ENCODE measurements at places on chromosomes 4 and X. TPM values are rescaled to one million over a fixed set of nuclear protein-coding genes. Genes with fewer than 3 reads are reported as not detected.
A peak's percentile ranks its signal among the peaks of the same experiment; 100 is the strongest.

Gene HTR2C
- not detected for total RNA-seq

Gene SHOX
- not detected for total RNA-seq

Gene GPRASP1
- 18.7 TPM for total RNA-seq

Gene PPEF2
- not detected for total RNA-seq

DNA sequence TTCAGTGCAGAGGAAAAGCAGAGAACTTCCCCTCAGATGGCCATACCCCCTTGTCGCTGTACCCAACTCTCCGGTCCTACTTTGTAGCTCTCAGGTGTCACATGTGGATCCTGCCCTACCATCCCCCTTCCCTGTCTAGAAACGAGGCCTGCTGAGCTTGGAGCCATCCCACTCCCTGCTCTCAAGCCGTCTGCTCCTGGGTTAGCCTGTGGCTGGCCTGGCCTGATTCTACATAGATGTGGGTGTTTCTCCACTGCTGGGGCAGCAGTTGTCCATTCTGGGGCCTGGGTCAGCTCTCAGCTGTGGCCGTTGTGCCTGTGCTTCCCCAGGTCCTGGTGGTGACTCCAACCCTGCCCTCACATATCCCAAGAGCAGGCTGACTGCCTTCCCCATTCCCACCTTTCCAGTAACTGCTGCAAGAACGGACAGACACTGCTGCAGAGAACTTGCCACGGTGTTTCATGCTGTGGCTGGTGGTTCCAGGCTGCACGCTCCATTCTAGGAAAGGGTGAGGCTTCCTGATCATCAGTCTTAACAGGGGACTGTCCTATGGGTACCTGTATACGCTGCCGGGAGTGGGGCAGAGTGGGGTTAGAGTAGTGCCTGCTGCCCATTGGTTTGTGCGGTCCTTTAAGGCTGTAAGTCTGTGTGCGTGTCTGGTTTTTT, 3.6 kb downstream of the IL9R start:
- no peaks in the 10 kb centered on the region for H3K27me3 ChIP-seq
- H3K4me1 ChIP-seq, result no peaks in the 10 kb centered on the region
- H3K36me3 ChIP-seq, result no peaks in the 10 kb centered on the region
- H3K4me3 ChIP-seq, result no peak overlapping the region

DNA sequence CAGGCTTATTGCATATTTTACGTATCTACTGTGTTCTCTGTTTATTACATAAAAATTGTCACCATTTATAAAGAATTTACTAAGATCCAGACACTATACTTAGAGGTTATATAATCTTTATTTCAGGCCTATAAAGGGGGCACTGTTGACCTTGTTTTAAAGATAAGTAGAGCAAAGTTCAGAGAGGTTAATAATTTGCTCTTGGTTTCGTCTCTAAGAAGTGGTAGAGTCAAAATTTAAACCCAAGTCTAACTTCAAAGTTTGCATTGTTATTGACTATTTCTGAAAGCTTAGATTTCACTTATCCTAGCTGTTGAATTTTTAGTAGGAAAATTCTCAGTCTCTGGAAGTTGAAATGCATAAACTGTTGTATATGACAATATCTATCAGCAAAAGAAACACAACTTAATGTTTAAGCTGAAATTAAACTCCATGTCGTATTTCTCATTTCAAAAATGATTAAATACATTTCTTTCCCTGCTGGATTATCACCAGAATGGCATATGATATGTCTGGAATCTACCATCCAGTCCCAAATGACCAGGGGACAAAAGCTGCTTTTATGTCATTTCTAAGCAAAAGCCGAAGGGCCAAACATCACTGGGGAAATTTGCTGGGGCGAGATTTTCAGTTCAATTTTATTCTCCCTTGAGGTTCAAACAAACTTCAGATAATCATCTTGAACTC, 138.4 kb downstream of the SLC7A11 start:
- no peak for DNase-seq
- no peak overlapping the region for H3K27ac ChIP-seq
- no peaks in the 10 kb centered on the region for H3K4me1 ChIP-seq
- H3K27me3 ChIP-seq, result no peaks in the 10 kb centered on the region

DNA sequence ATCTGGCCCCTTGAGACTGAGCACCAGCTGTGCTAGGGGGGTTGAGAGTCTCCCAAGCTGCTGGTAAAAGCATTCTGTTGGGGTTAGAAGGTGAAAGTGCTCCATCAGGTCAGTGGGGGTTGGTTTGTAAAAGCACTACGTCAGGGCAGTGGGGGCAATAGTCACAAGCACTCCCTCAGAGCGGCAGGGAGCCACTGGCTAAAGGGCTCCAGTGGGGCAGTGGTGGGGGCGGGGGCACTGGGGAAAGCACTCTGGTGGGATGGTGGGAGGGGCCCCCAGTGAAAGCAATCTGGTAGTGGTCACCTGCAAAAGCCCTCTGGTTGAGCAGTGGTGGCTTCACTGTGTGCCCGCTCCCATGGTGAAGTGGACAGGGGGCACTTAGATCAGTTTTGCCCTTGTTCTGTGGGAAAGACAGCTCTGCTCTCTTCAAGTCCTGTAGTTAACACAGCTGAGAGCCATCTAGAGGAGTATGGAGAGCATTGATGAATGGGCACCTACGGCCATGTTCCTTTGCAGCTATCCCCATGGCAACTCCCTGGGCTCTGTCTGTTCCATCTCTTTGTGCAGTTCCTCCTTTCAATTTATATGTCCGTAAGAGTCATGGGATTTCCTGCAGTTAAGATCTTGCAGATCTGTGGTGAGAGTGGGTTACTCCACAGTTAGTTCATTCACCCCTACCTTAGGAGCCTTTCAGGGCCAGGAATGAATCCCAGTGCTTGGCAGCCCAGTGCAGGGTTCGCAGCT, 106.4 kb downstream of the SH3BGRL start:
- no peaks in the 10 kb centered on the region for H3K27me3 ChIP-seq
- H3K36me3 ChIP-seq, result no peaks in the 10 kb centered on the region
- H3K27ac ChIP-seq, result no peak overlapping the region
- no peak for DNase-seq
- H3K4me1 ChIP-seq, result no peaks in the 10 kb centered on the region

- no peaks in the 10 kb centered on the region for H3K27me3 ChIP-seq
- no peak overlapping the region for H3K27ac ChIP-seq
- no peak for DNase-seq
- no peaks in the 10 kb centered on the region for H3K4me1 ChIP-seq
- no peaks in the 10 kb centered on the region for H3K36me3 ChIP-seq
- no peak overlapping the region for H3K4me3 ChIP-seq
Measured at GRCh38 chr4:150126864-150127203, 48.6 kb downstream of the DCLK2 start.

DNA sequence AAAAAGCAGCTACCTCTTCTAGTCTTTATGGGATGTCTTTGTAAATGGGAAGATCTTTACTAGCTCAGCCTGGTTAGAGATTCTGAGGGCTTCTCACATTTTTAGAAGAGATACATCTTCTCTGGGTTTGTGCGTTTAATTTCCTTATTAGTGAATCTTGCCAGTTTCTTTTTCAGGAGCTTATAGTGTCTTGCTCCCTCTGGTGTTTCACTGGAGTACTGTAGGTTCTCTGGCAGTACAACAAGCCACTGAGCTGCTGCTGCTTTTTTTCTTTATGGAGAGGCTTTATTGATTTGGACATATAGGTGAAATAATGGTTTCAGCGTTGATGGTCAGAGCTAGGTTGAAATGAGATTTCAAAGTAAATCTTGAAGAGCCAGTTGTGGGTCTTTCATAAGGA, 82.9 kb downstream of the LAS1L start:
- no peak overlapping the region for H3K4me3 ChIP-seq
- H3K36me3 ChIP-seq, result no peaks in the 10 kb centered on the region
- H3K27ac ChIP-seq, result no peak overlapping the region
- DNase-seq, result no peak
- no peaks in the 10 kb centered on the region for H3K4me1 ChIP-seq
- H3K27me3 ChIP-seq, result no peaks in the 10 kb centered on the region

DNA sequence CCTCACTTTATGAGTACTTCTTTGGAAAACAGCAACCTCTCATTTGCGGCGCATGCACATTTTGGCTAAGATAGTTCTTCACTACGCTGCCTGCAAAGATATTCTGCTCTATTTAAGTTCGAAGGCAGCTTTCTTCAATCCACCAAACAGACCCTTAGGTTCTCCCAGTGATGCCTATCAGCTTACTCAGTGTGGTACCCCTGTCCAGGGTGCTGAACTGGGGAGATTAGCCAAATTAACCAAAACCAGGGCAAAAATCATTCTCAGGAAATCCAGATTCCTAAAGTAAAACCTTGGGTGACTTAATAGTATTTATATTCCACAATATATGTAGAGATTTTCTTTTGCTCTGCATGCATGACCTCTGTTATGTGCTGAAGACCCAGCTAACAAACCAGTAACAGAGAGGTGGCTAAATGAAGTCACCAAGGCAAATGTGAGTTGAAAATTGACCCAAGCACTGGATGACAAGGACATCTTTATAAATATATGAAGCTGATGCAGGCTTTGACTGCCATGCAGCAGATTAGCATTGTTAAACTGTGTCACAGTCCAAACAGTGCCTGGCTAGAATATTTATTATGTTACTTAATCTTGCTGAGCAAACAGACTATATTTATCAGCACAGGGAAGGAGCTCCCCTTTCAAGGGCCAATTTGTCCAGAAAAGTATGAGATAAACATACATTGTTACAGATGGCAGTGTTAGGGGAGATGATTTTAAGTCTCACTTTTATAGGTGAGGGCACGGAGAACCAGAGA, 418.2 kb downstream of the STIM2 start:
- no peak for DNase-seq
- H3K27ac ChIP-seq, result no peak overlapping the region
- H3K36me3 ChIP-seq, result no peaks in the 10 kb centered on the region
- H3K4me1 ChIP-seq, result no peaks in the 10 kb centered on the region
- H3K4me3 ChIP-seq, result no peak overlapping the region
- no peaks in the 10 kb centered on the region for H3K27me3 ChIP-seq

GRCh38 chr4:159145992-159146330, 43.1 kb downstream of the RAPGEF2 start:
- H3K4me1 ChIP-seq, result no peaks in the 10 kb centered on the region
- DNase-seq, result no peak
- H3K27ac ChIP-seq, result no peak overlapping the region
- no peaks in the 10 kb centered on the region for H3K27me3 ChIP-seq
- H3K36me3 ChIP-seq, result no peaks in the 10 kb centered on the region
- H3K4me3 ChIP-seq, result no peak overlapping the region

DNA sequence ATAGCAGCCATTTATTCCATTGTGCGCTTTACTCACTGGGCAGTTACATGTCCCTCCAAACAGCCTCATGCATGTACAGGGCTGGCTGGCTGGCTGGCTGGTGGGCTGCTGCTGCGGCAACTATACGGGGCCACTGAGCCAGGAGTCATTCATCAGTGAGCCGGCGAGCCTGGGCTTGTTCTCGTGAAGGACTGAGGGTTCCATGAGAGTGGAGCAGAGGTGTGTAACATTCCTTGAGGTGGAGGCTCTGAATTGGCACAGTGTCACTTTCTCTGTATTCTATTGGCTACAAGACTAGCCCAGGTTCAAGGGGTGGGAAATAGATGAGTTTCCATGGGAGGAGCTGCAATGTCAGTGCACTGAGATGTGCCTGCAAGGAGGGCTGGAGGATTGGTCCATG, 89.1 kb downstream of the ARHGAP10 start:
- no peaks in the 10 kb centered on the region for H3K36me3 ChIP-seq
- DNase-seq, result no peak
- H3K4me3 ChIP-seq, result no peak overlapping the region
- no peaks in the 10 kb centered on the region for H3K27me3 ChIP-seq

DNA sequence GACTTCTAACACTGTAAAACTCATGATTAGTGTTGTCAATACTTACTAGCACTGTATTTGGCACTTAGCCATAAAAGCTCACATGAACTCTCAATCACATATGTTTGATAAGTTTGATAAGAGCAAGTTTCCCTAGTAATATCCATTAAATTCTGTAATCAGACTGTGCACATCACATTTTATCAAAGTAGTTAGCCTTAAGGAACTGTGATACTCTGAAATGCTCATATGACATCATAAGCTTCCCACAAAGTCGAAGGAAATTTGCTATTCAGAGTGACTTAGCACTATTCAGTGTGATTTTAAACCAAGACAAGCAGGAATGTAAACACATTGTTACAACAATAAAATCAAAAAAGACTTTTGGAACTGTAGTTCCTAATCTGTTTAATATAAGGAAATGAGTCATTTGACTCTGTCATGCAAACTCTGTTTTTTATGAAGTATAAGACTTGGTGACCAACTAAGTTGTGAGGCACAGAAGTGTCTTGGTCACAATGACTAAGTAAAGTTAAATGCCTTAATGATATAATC, 6.7 kb downstream of the SLC7A11 start:
- DNase-seq, result no peak
- H3K4me1 ChIP-seq, result no peaks in the 10 kb centered on the region
- H3K4me3 ChIP-seq, result no peak overlapping the region
- H3K27me3 ChIP-seq, result no peaks in the 10 kb centered on the region

DNA sequence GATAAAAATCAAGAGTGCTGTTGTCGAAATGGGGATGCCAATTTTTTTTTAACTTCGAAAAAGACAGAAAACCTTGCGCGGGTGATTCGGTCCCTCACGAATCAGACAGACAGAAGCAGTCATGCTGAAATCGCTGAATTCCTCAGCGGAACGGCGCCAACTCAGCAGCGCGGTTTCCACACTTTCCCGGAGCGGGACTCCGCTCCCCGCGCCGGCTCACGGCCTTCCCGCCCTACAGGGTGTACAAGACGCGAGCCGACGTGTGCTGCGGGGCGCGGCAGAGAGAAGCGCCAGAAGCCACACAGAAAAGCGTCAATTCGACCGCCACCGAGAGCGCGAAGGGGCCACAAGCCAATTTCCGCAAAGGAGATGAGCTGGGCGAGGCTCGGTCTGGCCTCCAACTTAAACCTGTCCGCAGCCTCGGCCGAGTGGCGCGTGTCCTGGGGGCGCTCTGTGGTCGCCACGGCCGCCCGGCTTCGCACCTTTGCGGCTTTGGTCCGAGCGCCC, 1.3 kb downstream of the NEXMIF start:
- H3K27me3 ChIP-seq, result no peaks in the 10 kb centered on the region
- peak overlapping the region; percentile 37 for H3K4me3 ChIP-seq
- H3K36me3 ChIP-seq, result no peaks in the 10 kb centered on the region
- peak; percentile 28 for DNase-seq
- peaks cover 5% of the 10 kb centered on the region for H3K4me1 ChIP-seq

DNA sequence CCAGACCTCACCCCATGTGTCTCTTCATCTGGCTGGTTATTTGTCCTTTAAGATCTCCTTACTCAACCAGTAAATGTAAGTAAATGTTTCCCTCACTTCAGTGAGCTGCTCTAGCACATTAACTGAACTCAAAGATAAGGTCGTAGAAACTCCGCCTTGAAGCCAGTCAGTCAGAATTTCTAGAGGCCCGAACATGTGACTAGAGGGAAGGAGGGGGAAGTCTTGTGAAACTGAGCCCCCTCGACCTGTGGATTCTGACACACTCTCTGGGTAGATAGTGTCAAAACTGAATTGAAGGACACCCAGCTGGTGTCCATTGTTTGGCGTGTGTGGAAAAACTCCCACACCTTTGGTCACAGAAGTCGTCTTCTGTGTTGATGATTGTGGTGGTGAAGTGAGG, 933.9 kb downstream of the ADGRL3 start:
- no peak for DNase-seq
- H3K4me1 ChIP-seq, result no peaks in the 10 kb centered on the region
- H3K4me3 ChIP-seq, result no peak overlapping the region
- no peak overlapping the region for H3K27ac ChIP-seq

Data from uterus (tissue), 4 donors.